Effector CD4-positive, alpha-beta T cell (primary cell): ENCODE measurements at places on chromosomes 16 and 17.
A peak's percentile ranks its signal among the peaks of the same experiment; 100 is the strongest.

DNA sequence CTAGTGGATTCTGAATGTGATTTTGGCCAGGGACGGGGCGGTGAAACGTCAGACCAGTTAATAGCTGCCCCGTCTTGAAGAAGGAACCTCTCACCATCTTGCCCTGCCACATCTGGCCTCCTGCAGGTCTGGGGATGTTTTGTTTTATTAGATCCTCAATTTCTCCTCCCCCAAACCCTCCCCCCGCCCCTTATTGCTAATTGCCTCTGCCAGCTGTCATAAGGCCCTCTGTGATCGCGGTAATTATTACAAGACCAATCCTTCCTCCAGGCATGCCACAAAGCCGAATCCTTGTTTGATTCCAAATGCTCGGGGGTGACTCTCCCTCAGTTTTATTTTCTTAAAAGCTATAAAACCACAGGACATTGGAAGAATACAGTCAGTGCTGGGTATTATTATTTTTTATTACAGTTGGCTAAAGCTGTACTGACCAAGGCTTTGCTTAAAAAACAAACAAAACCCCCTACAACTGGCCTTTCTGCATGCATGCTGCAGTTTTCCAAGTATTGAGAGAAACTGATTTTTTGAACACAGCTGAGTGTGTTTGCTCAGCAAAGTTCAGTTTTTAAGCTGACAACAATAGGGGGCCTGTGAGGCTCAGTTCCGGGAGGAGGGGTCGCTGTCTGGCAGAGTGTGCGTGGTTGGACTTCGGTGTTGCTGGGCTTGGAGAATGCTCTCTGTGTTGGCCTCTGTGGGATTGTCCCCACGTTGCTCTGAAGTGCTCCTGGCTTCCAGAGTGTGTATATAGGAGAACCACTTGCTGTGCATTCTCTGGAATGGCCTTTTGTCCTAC, 1.7 kb downstream of the KSR1 start:
- no peak for DNase-seq

DNA sequence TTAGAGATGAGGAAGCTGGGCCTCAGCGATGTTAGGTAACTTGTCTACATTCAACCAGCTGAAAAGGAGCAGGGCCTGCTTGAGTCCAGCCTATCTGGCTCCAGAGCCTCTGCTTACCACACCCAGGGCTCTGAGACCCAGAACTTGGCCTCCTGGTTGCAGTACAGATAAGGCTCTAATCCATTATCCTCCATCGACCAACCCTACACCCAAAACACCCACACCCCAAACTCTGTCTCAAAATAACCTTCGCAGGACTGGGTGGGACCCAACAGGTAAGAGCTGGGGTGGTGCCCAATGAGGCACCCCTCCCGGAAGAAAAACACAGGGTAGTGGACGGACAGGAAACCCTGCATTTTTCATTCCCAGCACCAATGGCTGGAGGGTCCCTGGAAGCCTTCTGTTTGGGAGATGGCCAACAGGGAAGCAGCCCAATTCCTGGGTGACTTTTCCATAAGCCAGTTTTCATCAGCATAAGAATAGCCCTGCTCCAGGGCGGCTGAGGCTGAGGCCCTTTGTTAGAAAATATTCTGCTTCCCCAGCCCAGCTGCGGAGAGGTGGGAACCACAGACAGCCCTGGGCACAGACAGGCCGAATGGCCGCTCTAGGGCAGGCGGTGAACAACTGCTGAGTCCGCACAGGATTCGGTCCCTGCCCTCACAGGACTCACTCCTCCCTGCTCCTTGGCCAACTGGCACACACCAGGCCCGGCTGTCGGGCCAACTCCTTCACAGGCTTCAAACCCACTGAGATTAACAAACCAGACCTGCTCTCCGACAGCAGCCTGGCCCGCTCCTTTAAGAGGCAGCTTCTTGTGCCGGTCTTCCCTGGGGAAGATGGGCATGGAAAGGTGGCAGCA, 9.8 kb downstream of the SMIM5 start:
- DNase-seq: no peak

DNA sequence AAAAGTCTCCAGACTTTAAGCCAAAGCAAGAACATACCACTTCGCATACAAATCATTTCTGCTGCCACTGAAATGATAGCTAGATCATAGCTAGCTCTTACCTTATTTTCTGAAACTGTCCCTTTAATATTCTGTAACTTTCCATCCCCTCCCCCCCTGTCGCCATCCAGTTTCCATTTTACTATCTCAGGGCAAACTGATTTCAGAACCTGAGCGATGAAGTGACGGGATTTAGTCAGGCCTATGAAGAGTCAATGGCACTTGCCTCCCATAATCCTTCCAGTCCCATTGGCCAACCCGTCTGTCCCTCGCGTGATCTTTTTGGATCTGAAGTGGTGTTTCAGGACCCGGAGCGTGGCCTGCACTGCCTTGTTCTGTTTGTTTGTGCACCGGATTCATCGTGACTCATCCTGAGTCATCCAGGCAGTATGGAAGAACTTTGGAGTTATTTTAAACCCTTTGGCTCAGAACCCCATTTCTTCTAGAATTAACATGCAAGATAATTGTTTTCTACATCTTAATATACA, 199.8 kb upstream of the CHMP6 start:
- peak; percentile 33 for DNase-seq

DNA sequence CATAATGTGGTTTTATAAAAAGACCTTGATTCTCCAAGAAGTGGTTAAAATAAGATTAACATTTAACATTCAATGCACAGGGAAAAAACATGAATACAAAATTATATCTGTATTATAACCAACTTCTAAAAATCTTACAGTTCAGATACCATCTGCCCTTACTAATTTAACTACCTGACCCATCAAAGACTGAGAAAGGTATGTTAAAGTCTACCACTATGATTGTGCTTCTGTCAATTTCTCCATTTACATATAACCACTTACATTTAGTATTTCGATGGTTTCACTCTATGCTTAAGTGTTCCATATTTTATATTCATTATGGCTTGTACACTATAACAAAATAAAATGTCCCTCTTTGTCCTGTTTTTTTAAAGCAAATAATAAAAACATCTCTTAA, 14.6 kb downstream of the AP1G1 start:
- DNase-seq: no peak

DNA sequence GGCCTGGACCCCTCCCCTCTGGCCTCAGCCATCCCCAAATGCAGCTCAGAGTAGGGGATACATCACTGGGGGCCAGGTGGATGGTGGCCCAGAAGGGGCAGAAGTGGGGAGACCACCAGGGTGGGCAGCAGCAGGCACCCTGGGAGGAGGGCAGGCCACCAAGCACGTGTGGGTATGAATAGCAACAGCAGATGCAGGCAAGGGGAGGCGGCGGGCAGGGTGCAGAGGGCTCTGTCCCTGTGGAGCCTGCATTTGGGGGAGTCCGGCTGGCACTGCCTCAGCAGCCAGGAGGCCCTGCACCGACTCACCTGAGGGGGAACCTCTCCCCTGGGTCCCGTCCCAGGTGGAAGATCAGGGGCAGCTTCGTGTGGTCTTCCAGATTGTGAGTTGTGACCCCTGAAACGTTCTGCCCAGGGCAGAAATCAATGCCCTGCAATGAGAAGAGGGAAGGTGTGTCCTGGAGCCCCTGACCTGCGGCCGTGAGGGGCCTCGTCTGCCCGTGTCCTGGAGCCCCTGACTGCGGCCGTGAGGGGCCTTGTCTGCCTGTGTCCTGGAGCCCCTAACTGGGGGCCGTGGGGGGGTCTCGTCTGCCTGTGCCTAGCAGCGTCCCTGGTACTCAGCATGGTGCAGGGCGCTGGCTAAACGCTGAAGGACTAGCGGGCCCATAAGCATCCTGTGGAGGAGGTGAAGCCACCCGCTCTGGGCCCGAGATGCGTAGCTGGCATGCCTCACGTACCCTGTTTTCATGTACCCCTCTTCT, 10.7 kb upstream of the APRT start:
- no peak for DNase-seq

GRCh38 chr16:10629592-10629963, 49.2 kb upstream of the EMP2 start:
- no peak for DNase-seq

GRCh38 chr16:82987767-82988166, 361.0 kb downstream of the CDH13 start:
- no peak for DNase-seq

- DNase-seq: no peak
These were observed 115.3 kb downstream of the SLC39A11 start for GRCh38 chr17:72976971-72977770.
